AG09309 (cell line): ENCODE measurements at places on chromosomes 3 and 15.
A peak's percentile ranks its signal among the peaks of the same experiment; 100 is the strongest.

DNA sequence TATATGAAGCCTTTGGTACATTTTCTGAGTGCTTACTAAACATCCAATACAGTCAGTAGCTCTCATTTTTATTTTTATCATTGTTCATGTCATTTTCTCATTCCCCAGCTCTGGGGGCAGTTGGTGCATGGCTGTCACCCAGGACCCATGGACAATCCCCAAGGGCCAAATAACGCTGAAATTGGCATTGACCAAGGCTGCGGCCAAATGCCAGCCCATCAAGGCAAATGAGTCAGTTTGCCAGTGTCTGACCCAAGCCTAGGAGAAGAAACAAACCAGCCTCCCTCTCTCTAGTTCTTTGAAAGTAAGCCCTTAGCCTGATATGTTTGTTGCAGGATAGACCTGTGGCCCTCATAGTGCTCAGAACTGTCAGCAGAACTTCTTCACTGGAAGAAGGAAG is 219.2 kb downstream of the THSD4 start:
- DNase-seq: no peak

DNA sequence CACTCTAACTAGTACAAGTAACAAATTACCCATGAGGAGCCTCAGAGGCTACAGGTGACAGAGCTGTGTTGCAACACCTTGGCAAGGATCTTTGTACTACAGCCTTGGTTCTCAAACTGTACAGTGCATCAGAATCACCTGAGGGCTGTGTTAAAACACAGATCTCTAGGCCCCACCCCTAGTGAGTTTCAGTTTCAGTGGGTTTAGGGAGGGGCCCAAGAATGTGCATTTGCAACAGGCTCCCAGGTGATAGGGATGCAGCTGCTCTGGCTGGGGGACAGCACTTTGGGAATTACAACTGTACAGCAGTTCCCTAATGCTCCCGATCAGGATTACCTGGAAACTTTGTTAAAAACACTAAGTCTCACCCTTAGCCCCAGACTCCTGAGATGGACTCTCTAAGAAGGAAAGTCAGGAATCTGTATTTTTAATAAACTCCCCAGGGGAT is 66.1 kb upstream of the NR2F2 start:
- no peak for DNase-seq

DNA sequence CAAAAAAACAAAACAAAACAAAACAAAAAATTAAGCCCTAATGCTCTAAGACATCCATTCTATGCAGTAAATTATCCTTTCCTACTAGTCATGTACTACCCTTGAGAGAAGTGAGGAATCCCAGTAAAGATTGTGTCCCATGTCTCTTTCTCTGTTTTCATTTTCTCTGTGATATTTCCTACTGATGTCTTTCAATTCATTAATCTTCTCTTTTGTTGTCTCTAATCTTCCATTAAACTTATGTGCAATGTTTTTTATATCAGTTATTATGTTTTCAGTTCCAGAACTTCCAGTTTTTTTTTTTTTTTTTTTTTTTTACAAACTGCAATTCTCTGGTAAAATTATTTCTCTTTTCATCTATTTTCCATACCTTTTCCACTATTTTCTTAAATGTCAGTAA is 44.1 kb upstream of the SLC12A8 start:
- DNase-seq: no peak

DNA sequence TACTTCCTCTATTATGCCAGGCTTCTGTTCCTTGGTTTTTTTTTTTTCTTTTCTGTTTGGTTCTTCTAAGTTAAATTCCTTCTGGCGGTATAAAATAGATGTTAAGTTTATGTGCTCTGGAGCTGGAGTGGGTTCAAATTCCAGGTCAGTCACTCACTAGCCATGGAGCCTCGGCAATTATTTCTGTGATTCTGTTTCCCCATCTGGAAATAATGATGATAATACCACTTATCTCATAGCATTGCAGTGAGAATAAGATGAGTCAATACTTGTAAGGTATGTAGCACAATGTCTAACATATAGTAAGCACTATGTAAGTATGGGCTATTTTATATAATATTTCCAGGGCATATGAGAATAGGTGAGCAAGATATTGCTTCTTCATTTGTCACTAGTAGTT is 33.2 kb upstream of the ZDHHC23 start:
- DNase-seq: peak; percentile 73

DNA sequence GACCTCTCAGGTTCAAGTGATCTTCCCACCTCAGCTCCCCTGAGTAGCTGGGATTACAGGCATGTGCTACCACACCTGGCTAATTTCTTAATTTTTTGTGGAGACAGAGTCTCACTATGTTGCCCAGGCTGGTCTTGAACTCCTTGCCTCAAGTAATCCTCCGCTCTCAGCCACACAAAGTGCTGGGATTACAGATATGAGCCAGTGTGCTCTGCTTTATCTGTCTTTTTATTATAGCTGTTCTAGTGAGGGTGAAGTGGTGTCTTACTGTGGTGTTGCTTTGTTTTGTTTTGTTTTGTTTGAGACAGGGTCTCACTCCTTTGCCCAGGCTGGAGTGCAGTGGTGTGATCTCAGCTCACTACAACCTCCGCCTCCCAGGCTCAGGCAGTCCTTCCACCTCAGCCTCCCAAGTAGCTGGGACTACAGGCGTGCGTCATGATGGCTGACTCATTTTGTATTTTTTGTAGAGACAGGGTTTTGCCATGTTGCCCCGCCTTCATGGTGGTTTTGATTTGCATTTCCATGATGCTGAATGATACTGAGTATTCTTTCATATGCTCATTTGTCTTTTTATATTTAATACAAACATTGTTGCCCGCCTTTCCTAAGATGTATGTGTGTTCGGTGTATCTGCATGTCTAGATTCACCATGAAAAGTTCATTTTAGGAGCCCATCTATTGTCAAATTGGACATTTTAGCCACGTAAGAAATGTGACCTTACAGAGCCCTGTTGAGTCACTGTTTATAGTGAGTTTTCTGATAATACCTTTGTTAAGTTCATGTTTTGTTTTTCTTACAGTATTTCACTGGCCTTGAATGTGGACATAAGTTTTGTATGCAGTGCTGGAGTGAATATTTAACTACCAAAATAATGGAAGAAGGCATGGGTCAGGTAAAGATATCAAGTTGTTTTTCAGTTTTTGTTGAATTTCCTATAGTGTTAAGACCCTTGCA is 80.6 kb downstream of the ARIH1 start:
- no peak for DNase-seq

GRCh38 chr15:77180270-77180669 is 109.4 kb upstream of the TSPAN3 start:
- no peak for DNase-seq
